T-helper 17 cell (primary cell): ENCODE measurements at places on chromosomes 7 and 10.

- no peak for DNase-seq
Measured at GRCh38 chr7:116347151-116347832, 137.0 kb downstream of the TES start.

GRCh38 chr10:68106656-68107055, 2.6 kb upstream of the MYPN start:
- DNase-seq = no peak

- DNase-seq = no peak
Measured at GRCh38 chr7:141610671-141611070, 59.5 kb downstream of the AGK start.

GRCh38 chr10:128526791-128527375, 400.7 kb upstream of the MKI67 start:
- DNase-seq = no peak
